ENCODE measurements at places on chromosomes 4 and X. TPM values are rescaled to one million over a fixed set of nuclear protein-coding genes. Genes with fewer than 3 reads are reported as not detected.

- H3K4me3 ChIP-seq: no peak overlapping the region
- H3K27ac ChIP-seq: no peak overlapping the region
- no peak for DNase-seq
- H3K36me3 ChIP-seq: no peaks in the 10 kb centered on the region
- H3K4me1 ChIP-seq: no peaks in the 10 kb centered on the region
Measured at GRCh38 chrX:148984238-148984637, 483.8 kb downstream of the AFF2 start.

MMRN1 gene
- 0.44 TPM for total RNA-seq

DNA sequence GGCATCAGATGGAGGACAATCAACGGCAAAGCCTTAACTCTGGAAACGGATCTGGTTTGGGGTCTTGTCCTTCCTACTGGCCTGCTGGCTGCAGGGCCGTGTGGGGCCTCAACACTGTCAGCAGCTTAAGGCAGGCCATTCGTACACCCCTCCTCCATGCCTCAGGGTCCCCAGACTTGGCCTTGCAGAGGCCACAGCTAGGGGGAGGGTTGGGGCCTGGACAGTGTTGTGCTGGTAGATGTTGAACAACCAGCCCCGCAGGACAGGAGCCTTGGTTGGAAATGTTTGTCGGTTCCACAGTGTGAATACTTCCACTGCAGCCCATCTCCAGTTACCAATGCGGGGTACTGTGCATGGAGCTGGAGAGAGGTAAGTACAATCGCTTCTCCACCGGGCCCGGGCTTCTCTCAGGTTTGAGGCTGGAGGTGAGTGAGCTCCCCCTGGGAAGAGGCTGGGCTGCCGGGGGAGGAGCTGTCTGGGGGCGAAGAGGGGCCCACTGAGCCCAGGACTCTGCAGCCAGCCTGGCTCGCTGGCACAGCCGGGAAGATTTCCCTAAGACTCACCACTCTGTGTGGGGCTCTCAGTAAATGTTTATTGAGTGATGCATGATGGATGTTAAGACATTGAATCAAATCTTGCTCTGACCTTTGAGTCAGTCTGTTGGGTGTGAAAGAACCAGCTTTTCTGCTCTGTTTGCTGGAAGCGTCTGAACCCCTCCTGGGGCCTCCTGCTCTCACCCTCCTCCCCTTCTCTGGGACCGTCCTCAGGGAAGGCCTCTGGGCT lies 19.7 kb upstream of the GPR78 start:
- H3K27ac ChIP-seq: no peak overlapping the region
- no peaks in the 10 kb centered on the region for H3K27me3 ChIP-seq
- H3K4me1 ChIP-seq: no peaks in the 10 kb centered on the region
- no peak for DNase-seq
- no peak overlapping the region for H3K4me3 ChIP-seq
- H3K36me3 ChIP-seq: no peaks in the 10 kb centered on the region

DNA sequence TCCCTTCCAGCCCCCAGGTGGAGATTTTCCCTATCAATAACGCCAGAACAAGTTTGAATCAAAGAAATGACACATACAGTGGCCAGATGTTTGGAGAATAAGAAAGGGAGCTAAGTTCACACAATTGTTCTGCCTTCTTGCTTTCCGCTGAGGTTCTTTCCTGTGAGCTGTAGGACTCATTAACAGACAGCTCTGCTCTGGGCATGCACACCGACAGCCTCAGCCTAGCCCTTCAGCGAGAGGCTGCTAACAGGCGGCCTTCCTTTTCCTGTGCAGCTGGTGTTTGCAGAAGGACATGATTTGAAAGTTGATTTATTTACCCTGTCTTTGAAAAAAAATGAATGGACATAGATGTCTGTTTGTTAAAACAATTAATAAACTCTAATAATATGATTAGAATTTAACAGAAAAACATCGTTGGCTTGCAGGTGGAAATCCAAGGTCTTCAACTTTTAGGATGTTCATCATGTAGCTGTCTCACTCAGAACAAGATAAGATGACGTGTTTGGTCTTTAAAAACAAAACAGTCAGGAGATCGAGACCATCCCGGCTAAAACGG lies 183.3 kb downstream of the KDR start:
- no peaks in the 10 kb centered on the region for H3K36me3 ChIP-seq
- no peaks in the 10 kb centered on the region for H3K4me1 ChIP-seq
- DNase-seq: peak; percentile 82
- H3K4me3 ChIP-seq: peak overlapping the region; percentile 36

DNA sequence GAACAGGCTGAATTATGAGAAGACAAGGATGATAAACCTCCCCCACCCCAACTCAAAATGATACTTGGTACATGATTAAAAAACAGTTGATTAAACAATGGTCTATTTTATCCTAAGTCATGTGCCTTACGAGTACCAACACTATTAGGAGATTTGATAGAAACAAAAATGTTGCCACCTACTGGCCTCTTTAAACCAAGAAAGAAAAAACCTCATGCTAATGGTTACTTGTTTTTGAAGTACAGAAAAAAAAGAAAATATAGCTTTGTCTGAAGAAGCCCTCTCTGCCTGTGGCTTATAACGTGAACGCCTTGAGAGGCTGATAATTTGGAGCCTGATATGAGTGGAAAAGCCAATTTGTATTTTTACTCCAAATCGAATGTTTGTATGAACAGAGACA lies 538.2 kb downstream of the DMD start:
- H3K36me3 ChIP-seq: no peaks in the 10 kb centered on the region
- no peak for DNase-seq
- H3K27ac ChIP-seq: no peak overlapping the region
- H3K4me3 ChIP-seq: no peak overlapping the region
- H3K4me1 ChIP-seq: no peaks in the 10 kb centered on the region
- H3K27me3 ChIP-seq: no peaks in the 10 kb centered on the region

DNA sequence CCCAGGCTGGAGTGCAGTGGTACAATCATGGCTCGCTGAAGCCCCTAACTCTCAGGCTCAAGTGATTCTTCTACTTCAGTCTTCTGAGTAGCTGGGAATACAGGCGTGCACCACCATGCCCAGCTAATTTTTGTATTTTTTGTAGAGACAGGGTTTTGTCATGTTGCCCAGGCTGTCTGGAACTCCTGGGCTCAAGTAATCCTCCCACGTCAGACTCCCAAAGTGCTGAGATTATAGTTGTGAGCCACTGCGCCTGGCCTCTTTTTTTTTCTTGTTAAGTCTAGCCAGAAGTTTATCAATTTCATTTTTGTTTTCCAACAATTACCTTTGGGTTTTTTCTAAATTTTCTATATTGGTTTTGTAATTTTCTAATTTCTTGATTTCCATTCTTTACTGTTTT lies 100.6 kb downstream of the GC start:
- H3K27ac ChIP-seq: no peak overlapping the region
- no peaks in the 10 kb centered on the region for H3K4me1 ChIP-seq
- H3K27me3 ChIP-seq: no peaks in the 10 kb centered on the region
- no peaks in the 10 kb centered on the region for H3K36me3 ChIP-seq
